Stimulated activated CD4-positive, alpha-beta T cell treated with anti-CD3 and anti-CD28 coated beads, TNF-alpha, amount 100 ng/mL, for 4 hours (primary cell): ENCODE measurements at places on chromosomes 13 and 19.

GRCh38 chr13:46522748-46523030, 30.3 kb upstream of the LRCH1 start:
- DNase-seq, result no peak

DNA sequence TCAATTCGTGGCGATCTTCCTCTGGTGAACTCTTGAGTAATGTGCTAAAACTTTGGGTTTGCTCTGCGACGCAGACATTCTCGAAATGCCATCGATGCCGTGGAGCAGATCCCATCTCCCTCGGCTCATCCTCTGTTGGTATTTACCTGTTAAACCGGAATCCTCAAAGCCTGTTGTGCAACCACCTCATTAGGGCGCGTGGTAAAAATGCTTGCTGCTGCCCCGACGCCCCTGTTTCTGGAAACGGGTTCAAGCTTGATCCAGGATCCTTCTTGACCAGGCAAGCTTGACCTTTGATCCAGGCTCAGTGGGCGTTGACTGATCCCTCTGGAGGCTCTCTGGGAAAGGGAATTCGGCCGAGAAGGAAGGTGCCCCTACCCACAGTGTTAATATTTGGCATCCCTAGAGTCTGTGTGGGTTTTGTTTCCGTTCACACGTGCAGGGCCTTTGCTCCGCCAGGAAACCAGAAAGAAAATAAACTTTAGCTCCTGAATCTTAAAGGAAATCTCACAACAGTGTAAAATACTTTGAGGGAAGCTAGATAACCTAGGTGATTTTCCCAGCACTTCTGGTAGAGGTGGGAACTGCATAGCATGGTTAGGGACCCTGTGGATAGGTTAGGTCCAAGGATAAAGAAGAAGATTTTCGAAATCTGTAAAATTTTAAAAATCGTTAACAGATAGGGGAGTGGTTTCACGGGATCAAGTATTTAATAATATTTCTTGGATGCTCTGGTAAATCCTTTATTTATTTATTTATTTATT, 1.1 kb downstream of the LSM14A start:
- peak; percentile 6 for DNase-seq

- DNase-seq, result no peak
Observed at GRCh38 chr19:46056536-46056935, 15.7 kb upstream of the IGFL4 start.

GRCh38 chr19:12885749-12886650, 1.0 kb downstream of the KLF1 start:
- no peak for DNase-seq

DNA sequence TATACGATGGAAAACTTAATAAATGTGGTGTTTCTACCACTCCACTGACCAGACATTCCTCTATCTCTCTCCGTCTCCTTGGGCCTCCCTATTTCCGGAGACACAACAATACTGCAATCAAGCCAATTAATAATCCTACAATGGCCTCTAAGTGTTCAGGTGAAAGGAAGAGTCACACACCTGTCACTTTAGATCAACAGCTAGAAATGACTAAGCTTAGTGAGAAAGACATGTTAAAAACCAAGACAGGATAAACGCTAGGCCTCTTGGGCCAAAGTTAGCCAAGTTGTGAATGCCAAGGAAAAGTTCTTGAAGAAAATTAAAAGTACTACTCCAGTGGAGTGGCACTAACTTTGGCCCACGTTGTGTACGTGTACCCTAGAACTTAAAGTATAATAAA, 22.5 kb downstream of the ZDHHC20 start:
- DNase-seq, result no peak

GRCh38 chr19:1089891-1090290, 5.3 kb downstream of the POLR2E start:
- no peak for DNase-seq

- no peak for DNase-seq
Observed at GRCh38 chr13:48542581-48543341, 9.9 kb upstream of the RCBTB2 start.

GRCh38 chr13:41465241-41465847, 8.0 kb downstream of the RGCC start:
- DNase-seq, result peak; percentile 82

DNA sequence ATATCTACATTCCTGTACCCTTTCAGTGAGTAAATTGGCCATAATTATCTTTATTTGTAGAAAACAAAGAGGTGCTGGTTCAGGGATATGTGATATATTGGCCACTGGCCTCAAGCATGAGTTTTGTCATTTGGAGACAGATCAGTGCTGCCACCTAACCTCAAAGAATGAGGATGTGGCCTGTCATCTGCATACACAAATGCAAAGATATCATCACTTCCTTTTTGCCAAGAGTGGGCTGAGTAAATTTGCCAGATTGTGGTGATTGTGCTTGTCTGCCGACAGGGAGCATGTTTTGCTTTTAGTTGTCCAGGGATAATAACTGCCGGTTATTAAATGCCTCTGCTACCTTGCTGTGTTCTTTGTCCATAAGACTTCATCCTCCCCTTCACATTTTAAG, 44.2 kb downstream of the WASF3 start:
- DNase-seq, result no peak

GRCh38 chr19:805600-806550, 8.6 kb downstream of the PTBP1 start:
- DNase-seq, result no peak

- no peak for DNase-seq
Observed at GRCh38 chr13:110436276-110436675, 125.2 kb downstream of the RAB20 start.

GRCh38 chr13:50386541-50387050, 371.4 kb downstream of the KCNRG start:
- no peak for DNase-seq

- DNase-seq, result no peak
Observed at GRCh38 chr19:28309070-28309469, 903.9 kb downstream of the UQCRFS1 start.

GRCh38 chr13:75258159-75258782, 223.7 kb downstream of the TBC1D4 start:
- no peak for DNase-seq

- no peak for DNase-seq
Observed at GRCh38 chr13:53180684-53181083, 152.1 kb downstream of the OLFM4 start.

GRCh38 chr13:27088619-27089018, 83.0 kb downstream of the USP12 start:
- DNase-seq, result no peak

- DNase-seq, result no peak
Observed at GRCh38 chr13:97873398-97873797, 80.1 kb upstream of the IPO5 start.

DNA sequence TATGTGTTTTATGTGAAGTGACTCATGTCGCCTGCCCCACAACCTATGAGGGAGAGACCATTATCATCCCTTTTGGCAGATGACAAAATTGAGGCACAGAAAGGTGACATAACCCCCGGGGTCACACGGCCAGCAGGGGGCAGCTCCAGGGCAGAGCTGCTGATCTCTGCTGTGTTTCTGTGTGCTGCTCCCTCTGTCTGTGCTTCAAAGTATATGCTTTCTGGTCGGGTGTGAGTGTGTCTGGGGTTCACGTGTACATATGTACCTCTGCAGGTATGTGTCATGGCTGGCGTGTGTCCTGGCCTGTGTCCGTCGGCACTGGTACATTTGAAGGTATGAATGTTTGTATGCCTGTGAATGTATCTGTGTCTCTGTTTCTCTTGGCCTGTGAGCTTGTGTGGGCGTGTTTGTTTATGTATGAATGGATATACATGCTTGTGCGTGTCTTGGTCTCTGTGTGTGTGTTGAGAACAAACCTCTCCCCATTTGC, 7.1 kb downstream of the LIPE start:
- DNase-seq, result peak; percentile 62

DNA sequence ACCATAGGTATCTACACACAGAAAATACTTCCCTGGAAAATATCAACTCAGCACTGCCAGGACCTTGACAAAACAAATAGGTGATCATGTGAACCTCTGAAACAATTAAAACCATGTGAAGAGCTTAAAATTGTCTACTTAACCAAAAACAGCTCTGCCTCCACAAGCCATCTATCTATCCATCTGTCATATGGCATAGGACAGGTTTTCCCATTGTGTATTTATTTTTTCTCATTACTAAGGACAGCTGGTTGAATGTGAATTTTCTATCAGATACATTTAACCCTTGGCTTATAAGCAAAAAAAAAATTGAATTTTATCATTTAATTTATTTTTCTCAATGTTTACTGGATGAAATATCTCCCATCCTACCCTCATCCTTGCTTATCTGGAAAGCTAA, 279.5 kb downstream of the PCDH9 start:
- no peak for DNase-seq

GRCh38 chr13:107842562-107843180, 372.7 kb downstream of the LIG4 start:
- no peak for DNase-seq

GRCh38 chr19:10363789-10364281, 16.5 kb downstream of the TYK2 start:
- DNase-seq, result no peak

DNA sequence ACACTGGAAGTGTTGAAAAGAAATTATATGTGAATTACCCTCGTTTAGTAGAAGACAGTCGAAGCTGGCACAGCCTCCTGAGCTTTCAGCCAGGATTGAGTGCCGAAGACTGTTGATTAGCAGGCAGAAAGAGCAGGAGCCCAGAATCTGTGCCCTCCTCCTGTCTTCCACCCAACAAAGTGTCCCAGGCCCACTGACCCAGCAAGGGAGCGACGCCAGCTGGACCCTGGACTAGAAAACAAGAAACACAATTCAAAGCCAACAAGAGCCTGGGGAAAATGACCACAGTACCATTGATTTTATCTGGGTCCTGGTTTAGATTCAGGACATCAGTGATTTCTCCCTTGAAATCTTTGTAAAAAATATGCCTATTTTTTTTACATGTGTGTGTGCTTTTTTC, 120.7 kb downstream of the RXFP2 start:
- DNase-seq, result no peak

- no peak for DNase-seq
Observed at GRCh38 chr13:59534806-59535205, 628.9 kb downstream of the DIAPH3 start.

GRCh38 chr13:73136776-73137175, 78.0 kb downstream of the KLF5 start:
- DNase-seq, result no peak

- no peak for DNase-seq
Observed at GRCh38 chr13:25302121-25302520, 696 bp downstream of the NUP58 start.

- DNase-seq, result no peak
Observed at GRCh38 chr13:43324129-43324528, 300.7 kb downstream of the DNAJC15 start.

DNA sequence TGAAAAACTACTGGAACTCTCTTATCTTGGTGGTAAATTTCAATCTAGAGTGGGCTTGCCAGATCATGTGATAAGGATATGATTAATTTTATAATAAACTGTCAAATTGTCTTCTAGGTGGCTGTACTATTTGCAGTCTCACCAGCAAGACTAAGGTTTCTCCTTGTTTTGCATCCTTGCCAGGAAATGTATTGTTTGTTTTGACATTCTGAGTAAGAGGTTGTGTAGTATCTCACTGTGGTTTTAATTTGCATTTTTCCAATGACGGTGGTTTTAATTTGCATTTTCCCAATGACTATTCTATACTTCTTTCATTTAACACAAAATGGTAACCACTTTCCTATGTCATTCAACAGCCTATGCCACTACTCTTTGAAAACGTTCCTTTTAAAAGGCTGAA, 2.0 kb downstream of the CAB39L start:
- no peak for DNase-seq

- no peak for DNase-seq
Observed at GRCh38 chr19:36987091-36987490, 71.0 kb downstream of the ZNF568 start.

GRCh38 chr19:4278419-4279266, at the start of gene SHD:
Gene SHD, plus strand, starts transcription at chr19:4279266. Its CDS starts 798 bp downstream, at chr19:4280064.
- DNase-seq, result no peak

DNA sequence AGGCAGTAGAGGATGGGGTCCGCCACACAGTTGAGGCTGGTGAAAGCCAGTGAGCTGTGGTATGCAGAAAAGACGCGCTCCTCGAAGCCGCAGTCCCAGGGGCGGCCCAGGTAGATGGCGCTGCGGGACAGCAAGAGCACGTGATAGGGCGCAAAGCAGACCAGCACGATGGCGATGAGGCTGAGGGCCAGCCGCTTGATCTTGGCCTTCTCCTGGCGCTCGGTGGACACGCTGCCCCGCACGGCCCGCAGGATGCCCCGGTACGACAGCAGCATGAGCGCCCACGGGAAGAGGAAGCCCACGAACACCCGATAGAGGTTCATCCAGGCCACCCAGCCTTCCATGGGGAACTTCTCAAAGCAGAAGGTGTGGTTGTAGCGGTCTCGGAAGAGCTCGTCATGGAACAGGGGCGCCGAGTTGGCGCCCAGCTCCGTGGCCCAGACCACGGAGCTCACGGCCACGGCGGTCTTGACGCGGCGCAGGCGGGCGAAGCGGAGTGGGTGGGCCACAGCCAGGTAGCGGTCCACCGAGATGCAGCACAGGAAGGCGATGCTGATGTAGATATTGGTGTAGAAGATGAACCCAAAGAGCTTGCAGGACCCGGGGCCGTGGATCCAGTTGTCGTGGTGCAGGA, 6.5 kb upstream of the OPA3 start:
- DNase-seq, result no peak

DNA sequence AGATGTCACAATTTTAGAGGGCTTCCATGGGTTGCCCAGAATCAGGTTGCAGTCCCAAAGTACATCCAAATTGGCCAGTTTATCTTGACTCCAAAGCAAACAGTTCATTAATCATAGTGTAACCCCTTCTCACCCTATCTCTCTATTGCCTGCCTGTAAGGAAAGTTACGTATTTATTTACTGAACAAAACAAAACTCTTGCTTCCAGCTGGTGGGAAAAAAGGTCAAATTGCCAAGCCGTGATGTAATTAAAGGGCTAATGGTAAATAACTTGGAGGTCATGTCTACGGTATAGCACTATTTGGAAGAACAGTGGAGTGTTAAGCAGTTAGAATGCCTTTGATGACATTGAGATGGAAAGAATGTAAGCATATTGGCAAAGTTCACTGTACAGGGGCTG, 214.0 kb downstream of the DLEU7 start:
- no peak for DNase-seq

- DNase-seq, result no peak
Observed at GRCh38 chr19:33740811-33741396, 55.8 kb upstream of the KCTD15 start.

DNA sequence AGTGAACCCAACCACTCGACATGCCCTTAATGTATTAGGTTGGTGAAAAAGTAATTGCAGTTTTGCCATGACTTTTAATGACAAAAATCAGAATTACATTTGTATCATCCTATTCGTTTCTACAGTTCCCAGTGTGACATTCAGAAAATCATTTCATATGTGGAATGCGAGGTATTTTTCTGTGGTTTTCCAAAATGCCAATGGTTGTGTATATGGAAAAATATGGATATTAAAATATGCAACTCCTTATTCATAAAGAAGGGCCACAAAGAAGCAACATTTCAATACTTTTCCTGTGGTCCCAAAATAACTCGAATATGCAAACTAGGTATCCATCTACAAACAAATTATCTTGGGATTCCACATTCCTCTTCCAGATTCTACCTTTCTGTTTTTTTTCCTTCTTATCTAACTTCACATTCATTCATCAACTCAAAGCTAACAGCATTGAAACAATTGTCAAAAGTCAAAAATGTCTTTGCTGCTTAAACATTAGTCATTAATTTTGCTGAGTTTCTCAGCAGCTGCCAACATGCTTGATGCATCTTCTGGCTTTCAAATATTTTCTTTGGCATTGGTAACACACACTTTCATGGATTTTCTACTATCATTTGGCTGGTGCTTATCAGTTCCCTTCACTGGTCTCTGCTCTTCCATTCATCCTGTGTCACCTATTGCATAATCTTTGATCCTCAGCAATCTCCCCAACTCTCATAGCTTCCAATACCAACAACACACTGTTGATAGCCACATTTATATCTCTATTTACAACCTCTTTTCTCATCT, 1445.4 kb downstream of the EFNB2 start:
- no peak for DNase-seq
